Effector memory CD8-positive, alpha-beta T cell (primary cell): ENCODE measurements at places on chromosomes 13 and 19.

DNA sequence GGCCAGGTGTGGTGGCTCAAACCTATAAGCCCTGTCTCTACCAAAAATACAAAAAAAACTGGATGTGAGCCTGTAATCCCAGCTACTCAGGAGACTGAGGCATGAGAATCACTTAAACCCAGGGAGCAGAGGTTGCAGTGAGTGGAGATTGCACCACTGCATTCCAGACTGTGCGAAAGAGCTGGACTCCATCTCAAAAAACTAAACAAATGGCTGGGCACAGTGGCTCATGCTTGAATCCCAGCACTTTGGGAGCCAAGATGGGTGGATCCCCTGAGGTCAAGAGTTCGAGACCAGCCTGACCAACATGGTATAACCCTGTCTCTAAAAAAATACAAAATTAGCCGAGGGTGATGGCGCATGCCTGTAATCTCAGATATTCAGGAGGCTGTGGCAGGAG is 34.9 kb upstream of the ZNF83 start:
- DNase-seq = no peak

DNA sequence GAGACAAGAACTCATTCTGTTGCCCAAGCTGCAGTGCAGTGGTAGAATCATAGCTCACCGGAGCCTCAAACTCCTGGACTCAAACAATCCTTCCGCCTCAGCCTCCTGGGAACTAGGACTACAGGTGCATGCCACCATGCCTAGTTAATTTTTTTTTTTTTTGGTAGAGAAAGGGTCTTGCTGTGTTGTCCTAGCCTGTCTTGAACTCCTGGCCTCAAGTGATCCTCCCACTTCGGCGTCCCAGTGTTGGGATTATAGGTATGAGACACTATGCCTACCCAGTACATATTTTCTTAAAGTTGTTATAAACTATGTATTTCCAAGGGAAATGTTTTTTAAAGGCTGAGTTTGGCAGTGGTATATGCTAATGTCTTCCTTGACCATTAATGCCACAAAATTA is 412.6 kb downstream of the KLF12 start:
- DNase-seq = no peak

DNA sequence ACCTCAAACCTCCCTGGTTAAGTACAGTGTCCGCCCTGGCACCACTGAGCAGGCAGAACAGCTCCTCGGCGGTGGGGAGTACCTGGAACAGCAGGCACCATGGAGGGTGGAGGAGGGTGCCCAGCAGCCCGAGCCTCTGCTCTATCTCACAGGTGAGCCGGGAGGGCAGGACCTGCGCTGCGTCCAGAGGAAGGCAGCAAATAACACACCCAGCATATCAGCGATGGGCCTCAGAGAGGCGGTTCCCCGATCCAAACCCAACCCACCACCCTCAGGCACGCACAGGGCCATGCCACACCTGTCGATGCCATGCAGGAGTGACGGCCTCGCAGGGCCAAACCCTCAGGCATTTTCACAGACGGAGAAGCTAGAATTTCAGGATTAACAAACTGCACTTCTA is 11.8 kb downstream of the PEPD start:
- no peak for DNase-seq

- DNase-seq = no peak
These were observed 133.7 kb downstream of the MTUS2 start for GRCh38 chr13:28953714-28954418.

DNA sequence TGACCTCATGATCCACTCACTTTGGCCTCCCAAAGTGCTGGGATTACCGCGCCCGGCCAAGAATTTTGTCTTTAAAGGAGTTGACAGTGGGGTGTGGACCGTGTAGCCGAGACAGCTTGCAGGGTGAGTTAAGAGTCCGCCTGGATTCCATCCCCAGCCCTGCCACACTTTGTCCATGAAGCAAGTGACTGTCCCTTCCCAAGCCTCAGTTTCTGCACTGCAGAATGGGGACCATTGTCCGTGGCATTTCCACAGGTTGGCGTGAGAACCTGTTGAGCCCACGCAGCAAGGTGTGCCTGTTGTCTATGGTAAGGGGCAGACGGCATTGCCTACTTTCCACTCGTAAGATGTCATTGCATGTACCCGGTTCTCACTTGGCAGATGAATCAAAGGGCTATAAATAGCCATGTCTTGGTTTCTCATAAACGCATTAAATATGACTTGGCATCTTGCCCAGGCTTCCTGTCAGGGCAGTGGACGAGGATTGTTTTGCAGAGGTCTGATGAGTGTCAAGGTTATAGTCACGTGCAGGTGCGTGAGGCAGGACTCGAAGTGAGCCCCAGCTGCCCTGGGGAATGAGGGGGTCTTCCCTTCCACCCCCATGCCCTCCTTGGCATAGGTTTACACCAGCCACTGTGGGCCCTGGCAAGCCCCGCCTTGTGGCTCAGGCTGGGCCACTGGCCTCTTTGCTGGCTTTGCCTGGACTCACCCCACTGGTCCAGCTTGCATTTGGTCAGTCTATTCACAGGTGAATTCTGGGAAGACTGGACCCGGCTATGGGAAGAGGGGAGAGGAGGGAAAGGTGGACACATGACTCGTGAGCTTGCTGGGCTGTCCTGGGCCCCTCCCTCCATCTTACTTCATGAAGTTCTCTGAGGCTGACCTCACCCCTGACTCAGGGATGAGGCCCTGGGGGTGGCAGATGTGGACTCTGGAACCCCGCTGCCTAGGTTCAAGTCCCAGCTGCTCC is 14.6 kb downstream of the FAM187B start:
- peak; percentile 82 for DNase-seq

- DNase-seq = no peak
These were observed 10.8 kb upstream of the C19orf33 start for GRCh38 chr19:38293281-38293680.

GRCh38 chr19:2079076-2079864 is 16.9 kb downstream of the MOB3A start:
- DNase-seq = no peak

- DNase-seq = no peak
These were observed 69.7 kb downstream of the UFM1 start for GRCh38 chr13:38419312-38419873.

- DNase-seq = no peak
These were observed 135.2 kb downstream of the USP12 start for GRCh38 chr13:27036236-27036981.

GRCh38 chr19:16890461-16891184 is 1.8 kb downstream of the F2RL3 start:
- DNase-seq = no peak

- no peak for DNase-seq
These were observed 1533.3 kb upstream of the SPRY2 start for GRCh38 chr13:81874253-81874652.

GRCh38 chr13:37068962-37069361 is 9.5 kb upstream of the SUPT20H start:
- no peak for DNase-seq

DNA sequence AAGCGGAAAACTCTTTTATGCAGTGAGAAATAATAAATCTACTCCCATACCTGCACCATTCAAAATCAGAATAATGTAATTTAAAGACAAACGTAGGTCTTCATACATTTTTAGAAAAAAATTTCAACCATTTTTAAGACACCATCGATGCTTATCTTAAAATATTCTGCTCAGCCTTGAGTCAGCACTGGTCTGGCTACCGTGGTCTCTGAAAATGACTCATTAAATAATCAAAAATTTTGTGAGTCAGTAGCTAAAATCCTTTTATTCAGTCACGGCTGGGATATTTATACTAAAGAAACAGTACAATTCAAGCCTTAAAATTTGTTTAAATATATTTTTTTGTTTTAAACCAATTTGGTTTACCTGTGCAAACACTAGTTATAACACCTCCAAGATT is 2862.8 kb upstream of the PCDH20 start:
- no peak for DNase-seq

DNA sequence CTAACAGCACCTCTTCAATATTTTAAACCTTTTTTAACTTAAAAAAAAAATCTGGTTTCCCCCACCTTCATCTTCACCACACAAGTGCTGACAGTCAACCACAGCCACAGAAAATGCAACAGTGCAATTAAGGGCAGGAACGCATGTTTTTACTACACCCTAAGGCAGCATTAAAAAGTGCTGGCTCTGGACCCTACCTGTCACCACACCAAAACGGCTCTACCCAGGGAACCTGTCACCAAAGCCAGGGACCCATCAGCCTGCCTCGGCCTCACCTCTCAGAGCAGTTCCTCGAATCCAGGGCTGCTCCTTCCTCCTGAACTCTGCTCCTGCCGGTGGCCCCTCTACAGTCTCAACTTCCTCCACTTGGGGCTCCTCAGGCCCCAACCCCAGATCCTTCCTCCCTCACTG is 22.5 kb upstream of the SLC35E1 start:
- peak; percentile 51 for DNase-seq

- no peak for DNase-seq
These were observed 73.7 kb upstream of the IPO5 start for GRCh38 chr13:97879646-97880310.

DNA sequence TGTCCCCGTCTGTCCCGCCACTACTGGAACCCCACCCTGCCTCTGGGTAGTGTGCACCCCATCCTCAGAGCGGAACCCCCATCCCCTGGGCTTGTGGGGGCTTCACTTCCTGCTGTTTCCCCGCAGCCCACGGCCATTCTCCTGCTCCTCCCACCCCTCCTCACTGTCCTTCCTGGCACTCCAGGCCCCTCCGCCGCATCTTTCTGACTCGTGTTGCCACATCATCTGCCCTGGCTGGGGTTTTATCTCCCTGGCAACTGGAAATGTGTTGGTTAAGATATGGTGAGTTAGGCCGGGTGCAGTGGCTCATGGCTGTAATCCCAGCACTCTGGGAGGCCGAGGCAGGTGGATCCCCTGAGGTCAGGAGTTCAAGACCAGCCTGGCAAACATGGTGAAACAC is 37.3 kb downstream of the KDM4B start:
- no peak for DNase-seq

GRCh38 chr13:110799246-110800236 is 86.0 kb downstream of the ING1 start:
- no peak for DNase-seq

GRCh38 chr13:27904719-27905118 is 15.1 kb upstream of the PDX1 start:
- no peak for DNase-seq

GRCh38 chr13:67117010-67117550 is 113.1 kb downstream of the PCDH9 start:
- no peak for DNase-seq

GRCh38 chr19:41076286-41076685 is 12.0 kb upstream of the CYP2A13 start:
- DNase-seq = no peak

DNA sequence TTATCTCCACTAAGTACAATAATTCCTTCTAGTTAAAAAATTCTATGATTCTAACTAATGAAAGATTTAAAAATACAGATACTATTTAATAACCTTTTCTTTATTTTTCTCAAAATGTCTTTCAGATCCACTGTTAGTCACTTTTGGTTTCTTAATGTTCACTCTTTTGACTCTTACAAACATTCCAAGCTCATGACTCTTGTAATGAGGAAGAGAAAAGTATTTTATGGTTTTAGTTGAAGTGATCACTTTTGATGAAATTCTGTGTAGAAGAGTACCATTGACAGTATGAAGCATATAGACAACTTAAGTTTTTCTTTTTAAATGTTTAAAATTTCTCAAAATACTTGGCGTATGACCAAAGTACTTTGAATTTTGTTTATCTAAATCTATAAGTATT is 27.8 kb downstream of the COG3 start:
- DNase-seq = no peak

DNA sequence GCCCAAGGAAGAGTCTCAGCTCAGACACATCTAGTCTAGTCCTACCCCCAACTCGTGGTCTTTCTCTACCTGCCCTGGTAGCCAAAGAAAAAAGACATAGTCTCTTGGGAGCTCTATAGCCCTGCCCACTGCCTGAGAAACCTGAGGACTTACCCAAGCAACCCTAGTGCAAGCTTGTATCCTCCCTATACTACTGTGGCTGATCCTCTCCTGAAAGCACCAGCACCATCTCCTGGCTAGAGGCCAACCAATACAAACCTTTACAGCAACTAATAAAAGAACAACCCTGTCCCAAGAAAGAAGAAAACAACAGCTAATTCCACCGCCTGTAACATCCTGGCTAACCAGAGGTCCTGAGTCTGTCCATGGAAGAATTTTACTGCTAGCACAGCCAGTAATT is 532.4 kb downstream of the SLITRK6 start:
- no peak for DNase-seq

GRCh38 chr19:7225741-7226140 is 68.5 kb downstream of the INSR start:
- no peak for DNase-seq

GRCh38 chr13:99287551-99287950 is 19.6 kb downstream of the GPR183 start:
- DNase-seq = no peak

DNA sequence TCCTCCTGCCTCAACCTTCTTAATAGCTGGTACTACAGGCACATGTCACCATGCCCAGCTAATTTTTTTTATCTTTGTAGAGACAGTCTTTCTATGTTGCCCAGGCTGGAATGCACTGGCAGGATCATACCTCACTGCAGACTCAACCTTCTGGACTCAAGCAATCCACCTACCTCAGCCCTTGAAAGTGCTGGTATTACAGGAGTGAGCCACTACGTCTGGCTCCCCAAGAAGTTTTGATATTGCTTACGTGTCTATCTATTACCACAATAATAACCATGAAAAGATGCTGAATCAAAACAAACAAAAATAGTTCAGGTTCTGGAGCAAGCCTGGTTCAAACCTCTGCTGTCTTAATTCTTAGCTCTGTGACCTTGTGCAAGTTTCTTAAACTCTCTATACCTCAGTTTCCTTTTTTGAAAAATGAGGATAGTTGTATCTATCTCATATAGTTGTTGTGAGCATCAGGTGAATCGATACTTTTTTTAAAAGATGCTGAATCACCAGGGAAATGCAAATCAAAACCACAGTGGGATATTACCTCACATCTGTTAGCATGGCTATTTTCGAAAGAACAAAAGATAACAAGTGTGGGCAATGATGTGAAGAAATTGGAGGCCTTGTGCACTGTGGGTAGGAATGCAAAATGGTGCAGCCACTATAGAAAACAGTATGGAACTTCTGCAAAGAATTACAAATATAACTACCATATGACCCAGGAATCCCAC is 19.0 kb upstream of the LEUTX start:
- no peak for DNase-seq
